KG1 (cell line): ENCODE measurements at places on chromosomes 16 and 17.

- DNase-seq, result no peak
These were observed 10.4 kb downstream of the CDIPT start for GRCh38 chr16:29852654-29853053.

- no peak for DNase-seq
These were observed 56.1 kb downstream of the B9D1 start for GRCh38 chr17:19306160-19307111.

DNA sequence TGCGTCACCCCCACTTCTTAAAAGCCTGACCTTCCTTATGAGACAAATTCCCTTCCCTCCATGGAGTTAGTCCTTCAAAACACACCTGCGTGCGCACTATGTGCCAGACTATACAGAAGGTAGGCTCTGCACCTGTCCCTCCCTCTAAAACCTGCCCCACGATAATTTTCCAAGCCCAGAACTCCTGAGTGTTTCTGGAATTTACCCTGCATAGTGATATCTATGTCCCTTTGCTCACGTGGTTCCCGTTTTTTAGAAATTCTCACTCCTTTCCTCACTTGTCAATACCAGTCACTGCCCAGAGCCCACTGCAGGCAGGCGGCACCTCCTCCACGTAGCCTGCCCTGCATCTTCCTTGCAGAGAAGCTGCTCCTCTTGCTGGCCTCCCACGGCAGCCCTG lies 82.2 kb downstream of the SLC6A2 start:
- no peak for DNase-seq

- no peak for DNase-seq
These were observed 43.2 kb downstream of the PIMREG start for GRCh38 chr17:6487251-6488007.

DNA sequence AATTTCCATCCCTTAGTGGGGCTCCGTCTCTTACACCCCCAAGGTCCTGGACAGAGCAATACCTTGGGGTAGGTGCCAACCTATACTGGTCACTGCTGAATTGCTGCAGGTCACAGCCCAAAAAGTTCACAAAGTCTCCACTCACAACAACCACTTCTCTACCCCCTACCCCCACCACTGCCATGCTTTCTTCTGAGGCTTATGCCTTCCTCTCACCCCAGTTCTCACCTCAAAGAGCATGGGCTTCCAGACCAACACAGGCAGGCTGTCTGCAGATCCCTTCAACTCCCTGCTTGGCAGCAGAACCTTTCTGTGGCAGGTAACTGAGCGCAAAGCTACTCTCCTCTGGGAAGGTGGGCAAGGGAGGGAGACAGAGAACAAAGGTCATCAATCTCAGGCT lies 35.5 kb downstream of the C16orf78 start:
- DNase-seq, result no peak

DNA sequence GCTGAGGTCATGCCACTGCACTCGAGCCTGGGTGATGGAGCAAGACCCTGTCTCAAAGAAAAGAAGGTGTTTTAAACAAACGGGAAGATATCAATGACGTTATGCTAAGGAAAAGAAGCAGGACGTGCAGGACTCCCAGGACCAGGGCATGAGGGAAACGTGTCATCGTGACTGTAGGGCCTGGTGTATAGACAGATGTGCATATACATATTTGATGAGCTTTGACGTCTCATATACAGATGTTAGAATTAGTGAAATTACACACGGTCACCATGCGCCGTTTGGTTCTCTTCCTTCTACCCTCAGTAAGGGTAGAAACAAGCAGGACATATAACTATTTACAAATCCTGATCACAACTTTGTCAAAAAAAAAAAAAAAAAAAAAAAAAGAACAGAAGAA lies 17.6 kb upstream of the PVALEF start:
- no peak for DNase-seq

DNA sequence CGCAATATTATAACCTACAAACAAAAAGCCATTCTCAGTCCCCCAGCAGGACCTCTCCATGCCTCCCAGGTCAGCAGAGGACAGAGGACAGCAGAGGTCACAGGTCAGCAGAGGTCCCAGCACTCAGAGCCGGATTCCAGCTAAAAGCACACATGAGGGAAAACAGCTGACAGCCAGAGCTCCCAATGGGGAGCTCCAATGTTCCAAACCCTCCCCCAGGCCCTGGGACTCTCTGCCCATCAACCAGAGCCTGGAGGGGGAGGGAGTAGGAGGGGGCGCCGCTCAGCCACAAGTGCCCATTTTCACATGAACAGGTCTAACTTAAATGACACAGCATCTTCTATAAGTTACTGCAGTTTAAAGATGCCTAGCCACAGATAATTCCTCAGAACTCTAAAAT lies 77.5 kb downstream of the ANKRD11 start:
- DNase-seq, result no peak

DNA sequence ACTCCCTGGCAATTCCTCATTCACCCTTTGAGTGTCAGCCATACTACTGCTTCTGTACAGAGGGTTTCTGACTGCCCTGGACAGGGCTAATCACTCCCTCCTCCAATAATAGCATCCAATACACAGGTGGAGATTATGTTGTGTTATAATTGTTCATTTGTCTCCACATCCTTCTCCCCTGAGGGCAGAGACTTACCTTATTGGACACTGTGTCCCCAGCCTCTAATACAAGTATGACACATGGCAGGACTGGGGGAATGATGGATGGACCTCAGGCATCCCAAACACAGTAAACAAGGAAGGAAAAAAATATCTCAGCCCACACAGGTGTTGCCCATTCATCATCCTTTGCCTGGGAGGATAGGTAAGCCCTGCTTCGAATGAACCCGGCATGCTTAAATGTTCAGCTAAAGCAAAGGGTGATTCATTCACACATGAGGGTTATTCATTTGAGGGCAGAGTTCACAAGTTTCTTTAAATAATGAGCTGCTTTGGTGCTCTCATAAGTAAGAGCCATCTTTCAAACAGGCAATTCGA lies 34.8 kb downstream of the MMD start:
- no peak for DNase-seq

- DNase-seq, result no peak
These were observed 313.7 kb downstream of the MAF start for GRCh38 chr16:79286646-79287423.

DNA sequence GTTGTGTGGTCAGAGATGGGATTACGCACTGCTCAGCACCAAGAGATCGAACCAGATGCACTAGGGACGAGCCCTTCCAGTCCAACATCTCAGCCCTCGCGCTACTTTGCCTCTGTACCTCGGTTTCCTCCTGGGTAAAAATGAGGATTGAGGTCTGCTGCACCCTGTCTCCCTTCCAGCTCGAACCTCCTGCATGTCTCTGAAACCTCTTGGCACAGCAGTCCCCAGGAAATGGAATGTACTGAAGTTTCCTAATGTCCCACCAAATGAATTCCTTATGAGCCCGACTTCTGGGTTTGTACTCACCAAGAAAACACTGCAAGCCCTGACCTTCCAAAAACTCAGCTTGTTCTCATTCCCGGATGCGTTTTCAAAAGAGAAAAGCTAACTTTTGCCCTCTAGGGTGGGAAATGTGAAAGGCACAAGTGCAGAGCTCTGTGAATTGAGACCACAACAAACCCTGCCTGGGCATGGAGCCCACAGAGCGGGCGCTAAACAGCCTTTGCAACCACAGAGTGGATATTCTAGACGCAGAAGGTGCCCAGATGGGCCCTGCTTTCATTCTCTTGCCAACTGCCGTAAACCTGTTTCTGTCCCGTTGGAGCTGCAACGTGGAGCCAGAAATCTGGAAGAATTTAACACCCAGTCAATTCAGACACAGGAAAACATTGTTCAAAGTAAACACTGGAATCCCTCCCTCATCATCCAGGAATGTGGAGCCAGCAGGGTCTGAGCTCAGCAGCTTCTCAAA lies 10.3 kb downstream of the CDRT4 start:
- no peak for DNase-seq
